IMR-90 (cell line): ENCODE measurements at places on chromosomes 5 and 9. TPM values are rescaled to one million over a fixed set of nuclear protein-coding genes. Genes with fewer than 3 reads are reported as not detected.

GRCh38 chr9:91392435-91392834, 30.7 kb upstream of the AUH start:
- no peak for DNase-seq
- H3K36me3 ChIP-seq: no peaks in the 10 kb centered on the region
- no peak overlapping the region for H3K4me3 ChIP-seq
- H3K27me3 ChIP-seq: no peaks in the 10 kb centered on the region
- no peak overlapping the region for H3K27ac ChIP-seq

CLTB gene
- polyA plus RNA-seq: 99.9 and 133 TPM in 2 replicates

DNA sequence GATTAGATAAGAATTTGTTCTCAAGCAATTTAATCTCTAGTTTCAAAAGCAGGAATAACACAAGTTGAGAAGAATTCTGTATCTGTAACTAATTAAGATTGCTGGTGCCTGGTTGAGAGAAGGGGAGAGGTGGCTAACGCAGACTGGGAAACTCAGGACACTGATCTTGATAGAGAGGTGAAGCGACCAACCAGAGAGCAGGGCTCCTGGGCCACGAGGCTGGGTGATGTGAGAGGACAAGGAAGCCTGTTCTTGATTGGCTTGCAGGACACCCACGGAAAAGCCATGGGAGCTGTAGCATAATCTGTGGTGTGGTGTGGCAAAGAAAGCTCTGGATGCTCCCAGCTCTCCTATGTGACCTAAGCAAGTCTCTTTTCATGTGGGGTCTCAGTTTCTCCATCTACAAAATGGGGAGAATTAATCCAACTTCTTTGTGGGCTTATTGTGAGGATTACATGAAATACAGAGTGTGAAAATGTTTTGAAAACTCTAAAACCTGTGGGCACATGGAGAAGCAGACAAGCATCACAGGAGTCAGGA, 594.1 kb upstream of the BRINP1 start:
- H3K4me1 ChIP-seq: peaks cover 5% of the 10 kb centered on the region
- H3K36me3 ChIP-seq: no peaks in the 10 kb centered on the region
- no peak overlapping the region for H3K4me3 ChIP-seq
- peak; percentile 78 for DNase-seq
- peak overlapping the region; percentile 79 for H3K27ac ChIP-seq
- H3K27me3 ChIP-seq: no peaks in the 10 kb centered on the region

FCN2 gene
- not detected in 2 replicates for polyA plus RNA-seq

GRCh38 chr5:32589416-32589815, 4.1 kb downstream of the SUB1 start:
- H3K4me1 ChIP-seq: no peaks in the 10 kb centered on the region
- H3K4me3 ChIP-seq: no peak overlapping the region
- H3K27ac ChIP-seq: no peak overlapping the region
- H3K27me3 ChIP-seq: no peaks in the 10 kb centered on the region

DNA sequence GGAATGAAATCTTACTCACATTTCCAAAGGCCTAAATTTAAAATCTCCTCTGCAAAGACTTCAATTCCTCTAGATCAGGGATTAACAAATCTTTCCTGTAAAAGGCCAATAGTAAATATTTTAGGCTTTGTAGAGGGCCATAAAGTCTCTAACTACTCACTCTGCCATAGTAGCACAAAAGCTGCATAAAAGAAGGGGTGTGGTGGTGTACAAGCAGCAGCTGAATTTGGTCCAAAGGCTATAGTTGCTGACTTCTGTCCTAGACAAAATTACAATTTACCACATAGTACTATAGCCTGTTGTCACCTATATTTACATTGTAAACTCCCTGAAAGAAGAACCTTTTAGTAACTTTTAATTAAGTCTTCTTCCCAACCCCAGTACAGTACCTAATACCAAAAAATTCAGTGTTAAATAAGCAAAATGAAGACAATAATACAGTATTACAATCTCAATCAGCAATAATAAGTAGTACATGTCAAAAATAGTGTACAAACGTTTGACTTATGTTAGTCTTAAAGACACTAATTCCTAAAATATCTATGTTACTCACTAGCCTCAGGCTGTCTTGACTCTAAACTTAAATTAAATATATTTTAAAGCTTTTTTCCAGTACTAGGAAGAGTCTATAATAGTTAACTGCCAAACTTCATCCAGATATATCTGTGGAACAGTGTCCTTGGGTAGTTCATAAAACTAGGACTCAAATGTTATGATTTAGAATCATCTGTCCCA, 6.9 kb downstream of the CETN3 start:
- H3K27me3 ChIP-seq: no peaks in the 10 kb centered on the region
- peaks cover 2% of the 10 kb centered on the region for H3K36me3 ChIP-seq
- H3K27ac ChIP-seq: no peak overlapping the region
- peak; percentile 1 for DNase-seq
- H3K4me1 ChIP-seq: no peaks in the 10 kb centered on the region

DNA sequence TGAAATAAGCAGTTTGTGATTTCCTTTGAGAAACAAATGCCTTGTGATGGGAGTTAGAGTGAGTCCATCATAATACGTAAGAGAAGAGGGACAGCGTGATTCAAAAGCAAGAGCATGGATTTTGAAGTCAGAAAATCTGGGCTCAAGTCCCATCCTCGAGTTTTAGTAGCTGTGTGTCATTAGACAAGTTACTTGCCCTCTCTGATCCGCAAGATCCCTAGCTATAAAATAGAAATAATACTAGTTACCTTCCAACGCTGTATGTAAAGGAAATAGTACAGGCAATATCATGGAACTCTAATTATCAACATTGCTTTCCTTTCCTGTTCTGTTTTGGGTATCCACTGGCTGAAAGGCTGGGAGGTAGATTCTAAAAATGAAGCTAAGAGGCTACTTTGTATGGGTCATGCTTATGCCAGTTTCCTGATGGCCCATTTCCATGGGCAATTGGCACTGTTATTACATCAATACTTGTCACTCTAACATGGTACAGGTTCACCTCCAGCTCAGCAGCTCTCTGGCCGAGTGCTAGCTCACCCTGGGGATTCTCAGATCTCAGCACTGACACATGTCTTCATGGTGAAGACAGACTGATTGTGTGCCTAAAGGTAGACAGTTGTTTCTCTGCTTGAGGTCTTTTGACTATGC, 241.7 kb upstream of the KLF4 start:
- no peaks in the 10 kb centered on the region for H3K27me3 ChIP-seq
- H3K36me3 ChIP-seq: no peaks in the 10 kb centered on the region
- H3K4me1 ChIP-seq: peaks cover 22% of the 10 kb centered on the region
- no peak overlapping the region for H3K27ac ChIP-seq
- DNase-seq: no peak

DNA sequence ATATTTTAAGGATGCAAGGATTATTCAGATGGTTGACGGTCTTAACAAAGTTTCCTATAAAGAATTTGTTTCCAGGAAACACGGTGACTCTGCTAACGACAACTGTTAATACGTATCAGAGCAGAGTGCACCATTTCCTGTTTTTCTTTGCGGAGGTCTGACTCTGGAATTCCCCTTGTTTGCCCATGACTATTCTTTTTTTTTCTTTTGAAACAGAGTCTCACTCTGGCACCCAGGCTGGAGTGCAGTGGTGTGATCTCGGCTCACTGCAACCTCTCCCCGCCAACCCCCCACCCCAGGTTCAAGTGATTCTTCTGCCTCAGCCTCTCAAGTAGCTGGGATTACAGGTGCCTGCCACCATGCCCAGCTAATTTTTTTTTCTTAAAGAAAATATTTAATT, 115.9 kb downstream of the CDC42SE2 start:
- H3K4me1 ChIP-seq: peaks cover 17% of the 10 kb centered on the region
- no peak overlapping the region for H3K27ac ChIP-seq
- no peaks in the 10 kb centered on the region for H3K27me3 ChIP-seq
- H3K4me3 ChIP-seq: no peak overlapping the region
- peak; percentile 79 for DNase-seq

DNA sequence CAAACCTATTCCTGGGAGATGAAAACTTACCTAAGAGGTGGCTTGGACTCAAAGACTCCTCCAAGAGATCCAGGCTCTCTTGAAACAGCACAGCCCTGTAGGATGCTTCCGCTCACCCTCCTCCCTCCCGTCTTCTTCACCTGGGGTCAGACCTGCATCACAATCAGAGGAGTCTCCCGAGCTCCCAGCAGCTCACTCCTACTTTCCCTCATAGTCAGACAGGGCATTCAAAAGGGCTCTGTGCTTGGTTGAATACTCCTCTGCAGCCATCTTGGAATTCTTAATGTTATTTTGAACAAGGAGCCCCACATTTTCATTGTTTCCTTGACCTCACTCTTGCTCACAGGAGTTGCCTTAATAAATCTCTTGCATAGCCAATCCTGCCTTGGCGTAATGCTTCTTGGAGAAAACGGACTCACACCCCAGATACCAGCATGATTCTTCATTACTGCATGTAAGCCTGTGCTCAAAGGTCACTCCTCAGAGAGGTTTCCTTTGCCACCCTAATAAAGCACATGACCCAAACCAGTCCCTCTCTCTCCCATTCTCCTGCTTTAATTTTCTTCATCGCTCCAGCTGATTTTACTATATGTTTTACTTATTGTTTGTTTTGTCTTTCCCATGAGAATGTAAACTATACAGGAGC, 47.1 kb upstream of the IFNK start:
- H3K36me3 ChIP-seq: no peaks in the 10 kb centered on the region
- no peak for DNase-seq

GRCh38 chr5:40780858-40781257, 17.3 kb downstream of the PRKAA1 start:
- peaks cover 9% of the 10 kb centered on the region for H3K4me1 ChIP-seq
- H3K4me3 ChIP-seq: no peak overlapping the region
- no peaks in the 10 kb centered on the region for H3K27me3 ChIP-seq
- H3K36me3 ChIP-seq: peaks cover 12% of the 10 kb centered on the region
- no peak overlapping the region for H3K27ac ChIP-seq

IL5 gene
- polyA plus RNA-seq: not detected in 2 replicates

GRCh38 chr9:82882138-82882537, 180.8 kb downstream of the RASEF start:
- H3K4me3 ChIP-seq: no peak overlapping the region
- peak; percentile 13 for DNase-seq
- no peaks in the 10 kb centered on the region for H3K27me3 ChIP-seq
- H3K4me1 ChIP-seq: no peaks in the 10 kb centered on the region

DNA sequence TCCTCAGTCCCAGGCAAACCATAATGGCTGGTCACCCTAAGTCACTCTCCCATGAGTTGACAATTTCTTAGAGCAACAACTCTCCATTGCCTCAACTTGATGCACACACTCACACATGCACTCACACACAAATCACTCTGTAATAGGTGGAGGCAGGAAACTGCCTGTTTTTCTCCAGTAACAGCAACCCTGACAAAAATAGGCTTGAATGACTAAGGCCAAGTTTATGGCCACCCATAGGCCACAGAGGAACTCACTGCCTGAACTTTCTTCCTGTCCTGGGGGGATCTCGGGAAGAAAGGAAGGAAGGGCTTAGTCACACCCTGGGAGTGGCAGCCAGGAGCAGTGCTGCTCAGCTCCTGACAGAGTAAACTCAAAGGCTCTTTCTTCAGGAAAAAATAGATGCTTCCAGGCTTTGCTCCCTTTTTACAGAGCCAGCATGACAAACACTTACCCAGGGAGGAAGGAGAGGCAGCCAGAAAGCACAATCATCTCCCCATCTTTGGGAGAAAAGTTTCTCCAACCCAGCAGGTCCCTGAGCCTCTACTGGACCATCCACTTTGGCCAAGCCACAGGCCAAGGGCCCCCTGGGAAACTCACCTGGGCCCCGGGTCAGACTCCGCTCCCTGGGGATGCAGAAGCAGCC, 368 bp downstream of the SH3TC2 start:
- peak; percentile 88 for DNase-seq
- peak overlapping the region; percentile 77 for H3K27ac ChIP-seq

GRCh38 chr5:154312576-154312975, 122.0 kb downstream of the GALNT10 start:
- peaks cover 10% of the 10 kb centered on the region for H3K4me1 ChIP-seq
- DNase-seq: peak; percentile 40
- no peak overlapping the region for H3K27ac ChIP-seq
- H3K27me3 ChIP-seq: no peaks in the 10 kb centered on the region
- H3K36me3 ChIP-seq: no peaks in the 10 kb centered on the region

NME5 gene
- 0.17 and 0.20 TPM in 2 replicates for polyA plus RNA-seq

DNA sequence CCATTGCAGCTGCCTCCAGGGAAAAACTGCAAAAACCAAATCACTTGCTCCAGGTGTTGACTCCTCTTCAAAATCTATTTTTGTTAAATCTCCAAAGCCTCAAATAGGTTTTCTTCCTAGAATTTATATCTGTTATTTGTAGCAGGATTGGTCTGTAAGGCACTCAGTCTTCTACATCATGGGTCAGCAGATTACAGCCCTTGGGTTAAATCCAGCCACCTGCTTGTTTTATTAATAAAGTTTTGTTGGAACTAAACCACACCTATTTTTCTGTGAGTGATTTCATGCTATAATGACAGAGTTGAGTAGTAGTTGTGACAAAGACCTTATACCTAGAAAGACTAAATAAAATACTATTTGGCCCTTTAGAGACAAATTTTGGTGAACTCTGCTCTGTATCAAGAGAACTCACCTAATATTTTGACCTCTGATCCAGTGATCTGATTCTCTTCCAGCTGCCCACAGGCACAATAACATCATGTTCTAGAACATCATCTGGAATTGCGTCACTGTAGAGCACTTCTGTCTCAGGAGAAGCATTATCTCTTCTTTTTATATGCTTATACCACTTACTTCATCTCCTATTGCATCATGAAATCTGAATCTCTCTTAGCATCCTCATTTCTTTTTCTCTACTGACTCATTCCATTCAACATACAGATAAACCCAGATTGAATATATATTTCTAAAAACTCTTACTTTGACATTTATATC, 130.1 kb downstream of the RPS23 start:
- no peaks in the 10 kb centered on the region for H3K36me3 ChIP-seq
- H3K27me3 ChIP-seq: no peaks in the 10 kb centered on the region
- no peak overlapping the region for H3K4me3 ChIP-seq
- DNase-seq: peak; percentile 89

GRCh38 chr5:10124287-10124686, 125.4 kb downstream of the ATPSCKMT start:
- H3K4me1 ChIP-seq: no peaks in the 10 kb centered on the region
- H3K27me3 ChIP-seq: no peaks in the 10 kb centered on the region
- no peak overlapping the region for H3K27ac ChIP-seq
- no peak overlapping the region for H3K4me3 ChIP-seq

DNA sequence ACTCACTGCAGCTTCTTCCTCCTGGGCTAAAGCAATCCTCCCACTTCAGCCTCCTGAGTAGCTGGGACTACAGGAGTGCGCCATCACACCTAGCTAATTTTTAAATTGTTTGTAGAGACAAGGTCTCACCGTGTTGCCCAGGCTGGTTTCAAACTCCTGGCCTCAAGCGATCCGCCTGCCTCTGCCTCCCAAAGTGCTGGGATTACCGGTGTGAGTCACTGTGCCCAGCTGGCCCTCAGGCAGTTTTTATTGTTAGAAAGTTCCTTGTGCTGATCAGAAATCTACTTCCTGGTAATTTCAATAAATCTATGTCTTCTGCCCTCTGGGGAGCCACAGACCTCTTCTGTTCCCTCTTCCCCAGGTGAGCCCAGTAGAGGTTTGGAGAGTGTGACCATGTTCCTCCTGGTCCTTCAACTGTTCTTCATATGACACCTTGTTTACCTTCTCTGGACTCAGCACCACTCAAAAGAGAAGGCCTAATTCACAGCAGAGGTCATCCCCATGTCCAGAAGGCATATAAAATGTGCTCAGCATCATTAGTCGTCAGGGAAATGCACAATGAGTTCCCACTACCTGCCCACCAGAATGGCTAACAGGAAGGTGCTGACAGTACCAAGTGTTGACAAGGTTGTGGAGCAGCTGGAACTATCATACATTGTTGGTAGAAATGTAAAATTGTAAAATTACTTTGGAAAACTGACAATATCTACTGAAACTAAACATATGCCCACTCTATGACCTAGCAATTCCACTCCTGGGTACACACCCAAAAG, 10.4 kb downstream of the TMOD1 start:
- H3K36me3 ChIP-seq: no peaks in the 10 kb centered on the region
- peaks cover 6% of the 10 kb centered on the region for H3K27me3 ChIP-seq
- no peak for DNase-seq
- no peak overlapping the region for H3K4me3 ChIP-seq
- peaks cover 6% of the 10 kb centered on the region for H3K4me1 ChIP-seq
- no peak overlapping the region for H3K27ac ChIP-seq
